ENCODE measurements at places on chromosomes 13 and 19.

GRCh38 chr13:110290826-110291225, 16.1 kb downstream of the COL4A1 start:
- DNase-seq = no peak

DNA sequence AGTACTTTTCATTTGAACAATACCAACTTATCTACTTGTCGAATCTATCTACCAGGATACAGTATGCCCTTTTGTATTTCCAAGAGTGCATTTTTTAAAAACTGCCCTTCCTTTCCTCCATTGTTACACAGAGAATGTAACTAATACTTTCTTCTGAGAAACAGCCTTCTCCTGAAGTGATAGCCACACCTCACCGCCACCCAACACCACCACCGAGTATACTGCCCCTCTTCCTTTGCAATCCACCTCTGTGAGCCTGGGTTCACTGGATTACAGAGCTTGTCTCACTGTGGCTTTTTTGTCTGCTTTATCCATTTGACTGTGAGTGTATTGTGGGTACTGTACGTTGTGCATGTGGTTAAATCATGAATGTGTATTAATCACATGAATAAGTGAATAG, 305.4 kb downstream of the KLF12 start:
- no peak for DNase-seq

DNA sequence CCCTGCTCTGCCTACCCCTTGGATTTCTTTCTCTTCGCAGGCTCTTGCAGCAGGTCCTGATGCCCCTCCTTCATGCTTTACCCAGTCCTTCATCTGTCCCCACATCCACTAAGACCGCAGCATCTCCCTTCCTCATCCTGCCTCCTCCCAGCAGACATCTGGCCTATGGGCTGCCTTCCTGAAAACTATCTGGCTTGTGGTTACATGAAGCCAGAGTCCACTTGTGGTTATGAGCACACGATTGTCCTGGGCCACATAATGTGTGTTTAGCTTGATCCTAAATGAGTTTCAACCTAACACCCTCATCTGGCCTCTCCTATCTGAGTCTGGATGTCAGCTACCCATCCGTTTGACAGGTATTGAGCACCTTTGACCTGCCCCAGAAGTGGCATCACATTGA, 5.5 kb upstream of the ZNF175 start:
- DNase-seq = no peak

GRCh38 chr13:44649104-44649428, 72.9 kb upstream of the TSC22D1 start:
- DNase-seq = no peak

GRCh38 chr13:33235564-33235963, 50.0 kb downstream of the STARD13 start:
- no peak for DNase-seq

DNA sequence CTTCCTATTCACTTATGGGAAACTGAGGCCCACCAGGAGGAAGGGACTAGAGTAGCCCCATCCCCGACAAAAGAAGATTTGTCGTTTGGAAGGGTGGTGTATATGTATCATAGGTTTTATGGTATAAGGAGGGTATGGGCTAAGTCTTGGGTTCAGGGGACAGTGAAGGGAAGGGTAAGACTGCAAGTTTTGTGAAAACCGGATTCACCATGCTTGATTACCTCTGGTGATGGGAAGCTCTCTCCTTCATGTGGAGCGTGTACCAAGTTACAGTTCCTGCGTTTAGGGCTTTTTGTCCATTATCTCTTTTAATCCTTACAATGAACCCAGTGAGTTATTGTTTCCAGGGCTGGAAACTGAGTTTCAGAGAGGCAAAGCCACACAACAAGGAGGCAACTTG, 3.8 kb downstream of the VASP start:
- no peak for DNase-seq

DNA sequence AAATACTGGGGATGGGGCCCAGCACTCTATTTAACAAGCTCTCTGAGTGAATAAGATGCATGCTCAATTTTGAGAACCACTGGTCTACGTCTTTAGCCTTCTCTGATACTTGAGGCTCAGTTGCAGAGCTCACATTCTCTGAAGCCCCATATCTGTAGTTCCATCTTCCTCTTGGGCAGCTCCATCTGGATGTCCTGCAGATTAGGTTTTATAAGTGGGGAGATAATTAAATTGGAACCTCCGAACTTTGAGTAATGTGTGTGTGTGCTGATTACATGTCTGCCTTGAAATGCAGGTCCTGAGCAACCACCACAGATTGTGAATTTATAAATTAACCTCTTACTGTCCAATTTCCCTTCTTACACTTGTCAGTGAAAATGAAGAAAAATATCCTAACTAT, 7.2 kb upstream of the RASL11A start:
- no peak for DNase-seq

DNA sequence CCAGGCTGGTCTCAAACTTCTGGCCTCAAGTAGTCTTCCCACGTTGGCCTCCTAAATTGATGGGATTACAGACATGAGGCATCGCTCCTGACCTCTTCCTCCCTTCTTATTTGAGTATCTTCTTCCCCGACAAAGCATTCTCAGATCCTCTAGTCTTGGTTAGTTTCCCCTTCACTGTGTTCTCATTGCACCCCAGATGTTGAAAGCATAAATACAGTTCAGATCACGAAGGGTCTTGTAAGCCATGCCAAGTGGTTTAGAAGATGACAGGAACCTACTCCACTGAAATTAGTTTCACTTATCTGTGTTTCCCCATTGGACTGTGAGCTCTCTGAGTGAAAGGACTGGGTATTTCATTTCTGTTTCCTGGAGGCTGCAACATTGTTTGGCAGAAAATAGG, 100.7 kb downstream of the DGKH start:
- DNase-seq = no peak

DNA sequence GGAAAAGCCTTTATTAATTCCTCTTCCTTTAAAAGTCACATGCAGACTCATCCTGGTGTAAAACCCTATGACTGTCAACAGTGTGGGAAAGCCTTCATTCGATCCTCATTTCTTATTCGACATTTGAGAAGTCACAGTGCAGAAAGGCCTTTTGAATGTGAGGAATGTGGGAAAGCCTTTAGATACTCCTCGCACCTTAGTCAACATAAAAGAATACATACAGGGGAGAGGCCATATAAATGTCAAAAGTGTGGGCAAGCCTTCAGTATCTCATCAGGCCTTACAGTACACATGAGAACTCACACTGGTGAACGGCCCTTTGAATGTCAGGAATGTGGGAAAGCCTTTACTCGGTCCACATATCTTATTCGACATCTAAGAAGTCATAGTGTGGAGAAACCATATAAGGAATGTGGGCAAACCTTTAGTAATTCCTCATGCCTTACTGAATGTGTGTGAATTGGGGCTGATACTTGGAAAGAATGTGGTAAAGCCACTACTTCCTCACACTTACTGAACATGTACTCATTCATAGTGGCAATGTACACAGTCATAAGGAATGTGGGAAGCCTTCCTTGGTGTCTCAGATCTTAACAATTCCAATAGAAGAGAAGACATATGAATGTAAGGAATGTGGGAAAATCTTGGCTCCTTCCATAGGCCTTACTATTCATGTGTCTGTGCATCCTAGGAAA, 18.8 kb downstream of the ZNF559 start:
- no peak for DNase-seq

DNA sequence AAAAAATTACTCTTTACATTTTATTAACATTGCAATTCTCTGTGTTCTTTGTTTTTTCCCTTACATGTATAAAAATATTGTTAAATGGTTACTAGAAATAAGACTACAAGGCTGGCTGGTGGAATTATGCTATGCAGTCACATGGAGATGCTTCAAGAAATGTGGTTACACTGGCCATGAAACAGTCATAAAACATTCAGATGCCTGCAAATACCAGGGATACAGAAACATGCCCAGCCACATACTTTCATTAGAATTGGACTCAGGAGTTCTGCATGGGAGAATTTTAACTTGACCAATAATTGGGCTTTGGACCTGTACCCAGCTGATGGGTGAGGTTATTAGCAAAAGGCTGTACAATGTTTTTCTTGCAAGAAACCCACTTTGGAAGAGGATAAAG, 1407.7 kb upstream of the SLC10A2 start:
- DNase-seq = no peak

- no peak for DNase-seq
These were observed 3.9 kb downstream of the MBNL2 start for GRCh38 chr13:97226013-97226412.

DNA sequence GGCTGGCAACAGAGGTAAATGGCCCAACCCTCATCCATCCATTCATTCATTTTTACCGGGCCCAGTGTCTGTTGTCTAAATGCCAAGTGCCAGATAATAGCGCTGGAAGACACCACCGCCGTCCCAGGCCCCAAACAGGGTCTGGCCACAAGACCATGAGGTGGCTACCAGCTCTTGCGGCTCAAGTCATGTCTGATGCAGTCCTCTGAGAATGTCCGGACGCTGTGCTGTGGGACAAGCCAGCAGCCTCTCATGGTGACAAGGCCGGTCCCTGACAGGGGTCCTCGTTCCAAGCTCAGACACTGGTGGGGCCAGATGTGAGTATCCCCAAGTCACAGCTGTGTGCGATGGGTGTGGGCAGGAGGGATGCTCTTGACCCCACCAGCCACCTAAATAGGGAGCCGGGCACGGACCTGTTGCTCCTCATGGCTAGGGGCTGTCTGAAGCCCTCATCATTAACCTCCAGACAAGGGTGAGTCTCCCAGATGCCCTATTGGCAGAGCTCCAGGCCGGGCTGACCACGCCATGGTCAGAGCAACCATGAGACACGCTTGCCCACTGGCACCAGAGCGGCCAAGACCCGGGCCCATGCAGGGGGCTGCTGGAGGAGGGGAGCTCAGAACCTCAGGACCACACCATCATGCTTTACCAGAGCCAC, 58.4 kb downstream of the MLLT1 start:
- no peak for DNase-seq

GRCh38 chr19:8965887-8966286, 44.3 kb downstream of the MUC16 start:
- no peak for DNase-seq
